Sigmoid colon (tissue), 7 donors: ENCODE measurements at places on chromosomes 7 and 10. TPM values are rescaled to one million over a fixed set of nuclear protein-coding genes. Genes with fewer than 3 reads are reported as not detected.

Gene CFTR
- 5.8 TPM for polyA plus RNA-seq

Gene DNAJC30
- 9.4 TPM for polyA plus RNA-seq

Gene CCDC172
- not detected for polyA plus RNA-seq

DNA sequence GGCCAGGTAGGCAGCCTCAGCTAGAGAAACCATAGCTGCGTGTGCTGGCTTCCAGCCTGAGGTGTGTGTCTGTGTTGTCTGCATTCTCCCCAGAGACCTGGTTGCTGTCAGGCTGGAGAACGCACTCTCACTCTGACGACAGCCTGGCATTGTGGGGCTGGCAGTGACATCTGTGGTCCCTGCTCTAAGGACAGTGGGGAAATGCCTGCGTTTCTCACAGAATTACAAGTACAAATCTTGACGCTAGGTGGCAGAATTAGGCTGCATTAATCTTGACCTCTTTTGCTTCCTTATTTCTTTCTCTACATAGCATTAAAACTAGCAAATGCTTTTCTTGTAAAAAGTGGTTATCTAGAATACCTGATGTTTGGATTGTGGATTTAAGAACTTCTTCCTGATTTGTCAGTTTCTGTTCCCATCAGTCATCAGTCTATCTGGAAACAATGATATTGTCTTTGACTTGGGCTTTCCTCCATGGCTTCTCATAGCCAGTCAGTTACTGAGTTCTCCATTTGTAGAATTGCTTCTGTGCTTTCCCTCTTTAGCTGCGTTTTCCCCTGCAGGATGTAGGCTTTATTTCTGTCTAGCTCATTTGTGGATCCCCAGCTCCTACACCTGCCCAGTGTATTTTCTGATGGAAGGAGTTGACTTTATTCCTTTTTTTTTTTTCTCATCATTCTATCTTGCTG lies 86.0 kb downstream of the FANK1 start:
- DNase-seq = no peak

DNA sequence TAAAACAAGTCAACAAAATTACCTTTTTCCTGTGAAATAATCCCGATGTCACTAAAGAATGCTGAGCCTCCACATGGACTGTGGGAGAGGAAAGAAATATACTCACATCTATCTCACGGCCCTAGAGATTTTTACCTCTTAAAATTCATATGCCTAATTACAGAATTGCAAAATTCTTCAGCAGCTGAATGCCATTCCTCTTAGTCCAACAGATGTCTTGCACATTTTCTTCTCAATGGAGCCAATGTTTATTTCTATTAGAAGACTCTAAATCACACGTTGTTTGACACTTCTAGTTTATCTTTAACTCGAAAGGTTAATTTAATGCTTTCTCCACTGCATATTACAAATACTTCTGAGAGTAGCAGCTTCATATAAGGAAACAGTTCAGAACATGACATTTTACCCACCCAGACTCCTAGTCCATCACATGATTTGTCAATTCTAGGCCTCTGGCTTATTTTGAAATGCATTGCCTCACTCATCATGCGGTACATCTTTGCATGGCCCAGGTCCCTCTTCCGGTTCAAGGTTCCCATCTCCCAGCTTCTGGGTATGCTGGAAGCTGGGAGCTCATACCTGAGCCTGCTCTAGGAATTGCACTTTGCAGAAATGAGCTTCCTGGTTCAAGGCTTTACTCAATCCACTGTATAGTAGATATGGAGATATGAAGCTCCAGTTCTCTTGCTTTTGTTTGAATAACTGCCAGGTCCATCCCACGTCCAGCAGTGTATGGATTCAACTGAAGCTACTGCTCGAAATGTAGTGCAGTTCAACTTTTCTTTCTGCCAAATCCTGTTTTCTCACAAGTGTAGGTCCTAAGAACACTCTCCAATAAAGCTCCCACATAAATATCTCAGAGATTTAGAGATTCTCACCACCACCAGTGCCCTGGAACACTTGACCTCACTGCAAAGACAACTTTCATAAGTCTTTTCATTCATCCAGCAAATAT lies 306.2 kb downstream of the GPR37 start:
- peak; percentile 66 for DNase-seq

- DNase-seq = no peak
Measured at GRCh38 chr10:125812128-125812750, 10.8 kb downstream of the UROS start.

DNA sequence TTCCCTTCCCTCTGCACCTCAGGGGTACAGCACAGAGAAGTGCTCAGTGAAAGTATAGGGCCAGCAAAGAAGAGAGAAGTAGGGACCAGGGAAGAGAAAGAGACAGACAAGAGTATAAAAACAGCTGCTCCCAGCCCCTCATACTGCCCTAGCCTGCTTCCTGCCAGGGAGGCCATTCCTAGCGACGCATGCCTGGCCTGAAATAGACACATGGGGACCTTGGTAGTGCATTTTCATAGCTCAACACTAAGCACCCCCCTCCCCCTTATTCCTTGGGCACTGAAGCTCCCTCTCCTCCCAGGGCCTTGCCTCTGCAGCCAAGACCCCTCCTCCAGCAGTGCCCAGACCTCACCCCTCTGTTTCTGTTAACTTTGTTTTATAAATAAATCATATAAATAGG lies 64.7 kb downstream of the ZMIZ1 start:
- DNase-seq = no peak

GRCh38 chr10:115417585-115418265 lies 324.6 kb downstream of the ATRNL1 start:
- peak; percentile 44 for DNase-seq

GRCh38 chr7:159061674-159062212 lies 82.9 kb downstream of the VIPR2 start:
- no peak for DNase-seq

DNA sequence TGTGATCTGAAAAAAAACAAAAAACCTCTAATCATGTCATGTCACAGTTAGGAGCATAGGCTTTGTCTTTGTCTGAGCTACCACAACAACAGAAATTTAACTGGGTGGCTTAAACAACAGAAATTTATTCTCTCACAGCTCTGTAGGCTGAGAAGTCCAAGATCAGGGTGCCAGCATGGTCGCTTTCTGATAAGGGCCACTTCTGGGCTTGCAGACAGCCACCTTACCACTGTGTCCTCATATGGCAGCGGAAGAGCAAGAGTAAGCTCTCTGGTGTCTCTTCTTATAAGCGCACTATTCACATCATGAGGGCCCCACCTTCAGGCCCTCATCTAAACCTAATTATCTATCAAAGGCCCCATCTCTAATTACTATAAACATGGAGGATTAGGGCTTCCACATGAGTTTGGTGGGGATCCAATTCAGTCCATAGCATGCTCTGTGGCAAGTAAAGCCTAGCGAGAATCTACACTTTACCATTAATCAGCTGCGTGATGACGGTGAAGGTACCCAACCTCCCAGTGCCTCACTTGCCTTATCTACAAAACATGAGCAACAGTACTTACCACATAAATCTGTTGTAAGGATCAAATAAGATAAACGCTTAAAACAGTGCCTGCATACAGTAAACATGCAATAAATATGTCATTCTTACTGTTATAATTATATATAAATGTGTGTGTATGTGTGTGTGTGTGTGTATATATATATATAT lies 17.3 kb downstream of the ZNF438 start:
- no peak for DNase-seq

- DNase-seq = no peak
Measured at GRCh38 chr10:113069595-113069994, 119.5 kb downstream of the TCF7L2 start.

- DNase-seq = peak; percentile 52
Measured at GRCh38 chr10:132690401-132690800, 95.5 kb downstream of the NKX6-2 start.

GRCh38 chr7:51029701-51030191 lies 247.1 kb upstream of the GRB10 start:
- no peak for DNase-seq
